ENCODE measurements at places on chromosomes 11 and 22.

GRCh38 chr11:74581954-74582547 is 10.3 kb upstream of the POLD3 start:
- DNase-seq: no peak

GRCh38 chr11:83124636-83125424 is 32.1 kb upstream of the PCF11 start:
- no peak for DNase-seq

DNA sequence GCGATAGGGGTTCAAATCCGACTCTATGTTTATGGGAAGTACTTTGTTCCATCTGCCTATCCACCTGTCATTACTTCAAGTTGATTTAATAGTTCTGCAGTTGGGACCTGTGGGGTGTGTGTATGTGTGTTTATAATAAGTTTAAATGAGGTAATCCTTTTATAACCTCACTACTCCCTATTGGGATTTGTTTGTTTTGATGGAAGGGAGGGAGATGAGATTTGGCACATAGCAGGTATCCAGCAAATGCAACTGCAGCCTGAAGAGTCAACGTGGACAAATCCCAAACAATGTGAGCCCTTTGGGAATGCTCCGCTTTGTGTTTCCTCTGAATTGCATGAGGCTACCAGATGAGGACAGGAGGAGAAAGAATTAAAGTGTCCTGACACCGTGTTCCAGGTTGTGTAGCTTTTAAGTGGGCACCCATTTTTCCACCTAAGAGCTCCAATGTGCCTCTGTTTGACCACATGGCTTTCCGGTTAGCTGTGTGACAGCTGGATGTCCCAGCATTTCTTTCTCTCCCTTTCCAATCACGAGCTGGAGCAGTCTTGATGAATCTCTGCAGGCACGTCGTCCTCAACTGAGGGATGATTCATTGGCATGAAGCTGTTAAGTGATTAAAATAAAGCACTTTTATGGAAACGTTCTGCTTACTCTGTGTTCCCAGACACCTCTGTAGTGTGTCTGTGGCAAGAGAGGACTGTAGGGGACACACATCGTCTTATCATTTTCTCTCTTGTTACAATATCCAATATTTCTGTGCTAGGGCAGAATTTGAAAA is 610.7 kb downstream of the NTM start:
- DNase-seq: no peak

DNA sequence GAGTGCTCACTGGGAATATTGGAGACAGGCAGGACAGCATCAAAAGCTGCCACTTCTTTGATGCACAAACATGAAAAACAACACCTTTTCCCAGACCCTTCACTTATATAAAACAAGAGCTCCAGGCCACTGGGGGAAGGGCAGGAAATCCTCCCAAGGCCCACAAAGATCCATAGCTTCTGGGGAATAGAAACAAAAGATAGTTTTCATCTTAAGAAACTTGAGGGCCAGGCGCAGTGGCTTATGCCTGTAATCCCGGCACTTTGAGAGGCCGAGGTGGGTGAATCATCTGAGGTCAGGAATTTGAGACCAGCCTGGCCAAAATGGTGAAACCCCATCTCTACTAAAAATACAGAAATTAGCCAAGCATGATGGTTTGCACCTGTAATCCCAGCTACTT is 15.3 kb downstream of the RTL6 start:
- no peak for DNase-seq

- DNase-seq: peak; percentile 33
Observed at GRCh38 chr11:132312161-132312560, 941.7 kb downstream of the NTM start.

DNA sequence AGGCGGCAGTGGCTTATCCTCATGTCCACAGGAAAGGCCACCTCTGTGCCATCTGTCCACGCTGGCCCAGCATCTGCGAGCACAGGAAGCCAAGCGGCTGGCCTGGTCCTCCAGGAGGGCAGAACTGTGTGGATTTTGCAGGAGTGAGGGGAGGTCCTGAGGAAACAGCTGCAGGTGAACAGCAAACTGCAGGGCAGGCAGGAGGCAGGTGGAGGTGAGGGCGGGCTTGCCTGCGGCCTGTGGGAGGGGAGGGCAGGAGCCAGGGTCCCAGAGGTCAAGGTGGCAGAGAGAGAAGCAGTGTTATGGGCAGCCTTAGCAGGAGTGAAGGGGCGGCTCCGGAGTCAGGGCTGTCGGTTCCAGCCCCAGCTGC is 369.7 kb downstream of the SHANK2 start:
- DNase-seq: no peak

DNA sequence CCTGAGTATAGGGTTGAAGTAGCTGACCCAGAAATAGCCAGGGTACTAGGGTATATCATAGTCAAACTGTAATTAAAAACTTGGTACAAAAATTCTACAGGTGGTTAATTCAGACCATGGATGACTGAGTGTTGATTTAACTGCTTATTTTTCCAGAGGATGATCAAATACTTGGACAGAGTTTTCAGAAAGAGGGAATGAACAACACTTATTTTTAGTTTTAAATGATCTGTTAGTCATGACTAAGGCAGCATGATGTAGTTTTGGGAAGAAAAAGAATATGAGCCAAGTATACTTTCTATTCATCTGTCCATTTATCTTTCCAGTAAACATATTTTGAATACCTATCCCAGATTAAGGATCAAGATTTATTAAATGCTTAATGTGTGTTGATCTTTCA is 19.8 kb upstream of the CCDC89 start:
- DNase-seq: no peak

- no peak for DNase-seq
Observed at GRCh38 chr11:12512826-12513395, 135.5 kb downstream of the PARVA start.

GRCh38 chr11:118142081-118142480 is 10.5 kb downstream of the SCN4B start:
- no peak for DNase-seq

DNA sequence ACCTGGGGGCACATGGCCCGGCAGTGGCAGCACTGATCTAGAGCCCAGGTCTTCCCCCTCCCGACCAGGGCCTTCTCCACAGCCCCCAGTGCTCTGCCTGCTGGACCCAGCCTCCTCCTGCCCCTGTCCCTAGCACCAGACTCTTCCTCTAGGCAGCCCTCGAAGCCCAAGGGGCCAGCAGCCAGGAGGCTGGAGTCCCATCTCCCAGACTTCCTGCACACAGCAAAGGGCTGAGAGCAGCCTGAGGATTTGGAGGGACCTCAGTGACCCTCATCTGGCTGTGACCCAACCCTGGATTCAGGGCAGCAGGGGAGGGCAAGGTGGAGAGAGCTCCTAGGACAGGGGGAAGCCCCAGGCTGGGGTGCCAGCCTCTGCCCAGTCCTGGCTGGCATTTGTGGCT is 3.0 kb downstream of the RHOD start:
- DNase-seq: no peak

- DNase-seq: no peak
Observed at GRCh38 chr11:134714021-134714656, 302.1 kb upstream of the B3GAT1 start.

DNA sequence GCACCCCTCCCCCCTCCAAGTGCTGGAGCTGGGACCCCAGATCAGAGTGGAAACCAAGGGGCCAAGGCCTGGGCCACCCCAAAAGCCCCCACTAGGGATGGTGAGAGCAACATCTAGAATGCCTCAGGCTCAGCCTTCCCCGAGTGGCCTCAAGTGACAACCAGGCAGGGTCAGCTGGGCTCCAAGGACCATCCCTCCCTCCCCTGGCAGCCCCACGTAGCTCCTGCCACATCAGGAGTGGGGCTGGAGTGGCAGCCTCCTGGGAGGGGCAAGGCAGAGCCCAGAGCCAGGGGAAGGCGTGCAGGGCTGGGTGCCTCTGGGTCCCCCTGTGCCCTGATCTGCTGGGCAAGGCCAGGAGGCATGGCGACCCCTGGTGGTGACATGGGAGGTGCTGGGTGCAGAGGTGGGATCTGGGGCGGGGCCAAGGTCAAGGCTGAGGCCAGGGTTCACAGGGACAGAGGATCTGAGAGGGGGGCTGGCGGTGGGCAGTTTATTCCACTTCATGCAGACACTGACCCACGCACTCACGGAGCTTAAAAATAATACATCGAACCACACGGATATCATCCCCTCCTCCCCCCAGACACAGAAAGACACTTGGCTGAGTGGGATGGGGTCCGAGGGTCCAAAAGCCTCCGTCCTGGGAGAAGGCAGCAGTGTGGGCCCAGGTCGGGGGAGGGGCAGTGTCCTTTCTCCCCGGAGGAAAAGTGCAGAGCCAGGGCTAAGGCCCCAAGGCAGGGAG is 15.8 kb upstream of the EHD1 start:
- no peak for DNase-seq

DNA sequence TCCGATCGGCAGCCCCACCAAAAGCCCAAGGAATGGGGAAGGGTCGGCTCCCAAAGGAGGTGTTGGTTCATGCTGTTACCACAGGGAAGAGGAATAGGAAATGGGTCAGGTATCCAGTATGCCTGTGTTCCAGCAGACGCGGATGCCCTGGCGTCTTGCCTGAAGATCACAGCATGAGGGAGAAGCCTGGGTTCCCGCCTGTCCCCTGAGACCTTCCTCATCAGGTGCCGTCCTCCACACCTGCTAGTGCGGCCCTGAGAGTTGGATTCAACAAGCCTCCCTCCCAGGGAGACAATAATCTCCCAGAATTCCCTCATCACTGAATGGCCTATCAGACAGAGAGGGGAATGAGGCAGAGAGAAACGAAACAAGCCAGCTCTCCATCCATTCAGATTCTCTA is 92.2 kb downstream of the SPATA19 start:
- no peak for DNase-seq

- peak; percentile 25 for DNase-seq
Observed at GRCh38 chr11:17846852-17847453, 112.4 kb downstream of the KCNC1 start.

GRCh38 chr22:28938286-28938833 is 55.0 kb downstream of the ZNRF3 start:
- no peak for DNase-seq

- no peak for DNase-seq
Observed at GRCh38 chr11:656866-657265, 19.8 kb downstream of the DRD4 start.

GRCh38 chr22:36323182-36323854 is 64.4 kb downstream of the MYH9 start:
- no peak for DNase-seq

DNA sequence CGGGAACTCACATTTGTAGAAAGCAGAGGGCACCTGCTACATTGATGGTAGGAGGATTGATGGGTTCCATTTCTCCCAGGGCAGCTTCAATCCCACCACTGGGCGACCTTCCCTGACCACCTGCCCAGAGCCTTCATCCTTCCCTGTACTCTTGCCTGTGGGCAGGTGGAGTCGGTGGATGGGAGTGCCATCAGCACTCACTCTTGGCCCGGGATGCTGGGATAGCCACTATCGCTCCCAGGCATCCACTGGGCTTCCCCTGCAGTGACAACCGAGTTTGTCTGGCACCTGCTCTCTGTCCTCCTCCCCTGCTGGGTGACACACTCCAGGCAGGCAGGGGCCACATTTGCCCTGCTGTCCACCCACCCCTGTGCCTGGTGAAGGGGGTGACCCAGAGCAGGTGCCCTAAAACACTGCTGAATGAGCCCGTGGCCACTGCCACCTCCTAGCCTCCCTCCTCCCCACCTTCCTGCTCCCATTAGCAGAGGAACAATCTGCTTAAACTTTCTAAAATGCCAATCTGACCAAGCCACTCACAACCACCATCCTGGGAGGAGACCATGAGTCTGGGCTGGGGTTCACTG is 604.7 kb downstream of the TBC1D22A start:
- no peak for DNase-seq

GRCh38 chr11:111532365-111532709 is 8.2 kb upstream of the LAYN start:
- DNase-seq: no peak

GRCh38 chr22:44500599-44500998 is 2.6 kb upstream of the RTL6 start:
- no peak for DNase-seq

DNA sequence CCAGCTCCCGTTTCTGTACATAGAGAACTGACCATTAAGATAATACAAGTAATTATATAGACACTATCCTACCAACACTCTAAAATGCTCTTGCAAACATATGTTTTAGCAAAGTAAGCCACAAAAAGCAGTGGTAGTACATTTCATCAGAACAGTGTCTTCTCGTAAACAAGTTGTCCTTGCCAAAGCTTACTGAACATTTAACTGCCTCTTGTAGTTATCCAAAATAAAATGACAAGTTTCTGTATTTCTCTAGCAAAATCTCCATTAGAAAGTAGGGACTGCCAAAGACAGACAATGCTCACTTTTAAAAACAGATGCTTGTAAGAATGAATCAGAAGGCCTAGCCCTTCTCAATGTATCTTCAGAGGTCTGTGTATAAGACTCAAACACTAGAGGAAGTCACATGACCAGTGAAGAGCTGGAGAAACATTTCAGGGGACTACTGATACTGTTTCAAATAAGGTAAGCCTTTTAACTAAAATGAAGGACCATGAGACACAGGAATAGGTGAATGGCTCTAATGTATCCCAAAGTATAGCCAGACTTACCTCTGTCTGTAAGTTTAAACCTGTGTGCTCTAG is 7.8 kb upstream of the ZC3H12C start:
- no peak for DNase-seq

GRCh38 chr11:27208846-27209245 is 154.2 kb downstream of the CCDC34 start:
- DNase-seq: no peak

DNA sequence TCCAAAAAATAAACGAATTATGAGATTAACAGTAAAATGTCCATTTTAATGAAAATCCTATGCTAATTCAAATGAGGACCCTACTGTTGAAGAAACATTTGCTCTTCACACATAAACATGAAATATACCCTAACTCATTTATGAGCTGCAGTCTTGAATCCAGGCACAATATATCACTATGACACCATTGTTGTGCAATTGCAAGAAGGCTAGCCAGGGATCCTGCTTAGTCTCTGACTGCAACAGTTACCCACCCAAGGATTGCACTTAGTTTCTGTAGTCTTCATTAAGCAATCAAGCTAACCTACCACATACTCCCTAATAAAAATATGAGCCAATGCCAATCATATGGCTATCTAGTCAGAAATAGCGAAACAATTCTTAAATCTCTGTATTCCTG is 981.0 kb upstream of the FAT3 start:
- DNase-seq: no peak

DNA sequence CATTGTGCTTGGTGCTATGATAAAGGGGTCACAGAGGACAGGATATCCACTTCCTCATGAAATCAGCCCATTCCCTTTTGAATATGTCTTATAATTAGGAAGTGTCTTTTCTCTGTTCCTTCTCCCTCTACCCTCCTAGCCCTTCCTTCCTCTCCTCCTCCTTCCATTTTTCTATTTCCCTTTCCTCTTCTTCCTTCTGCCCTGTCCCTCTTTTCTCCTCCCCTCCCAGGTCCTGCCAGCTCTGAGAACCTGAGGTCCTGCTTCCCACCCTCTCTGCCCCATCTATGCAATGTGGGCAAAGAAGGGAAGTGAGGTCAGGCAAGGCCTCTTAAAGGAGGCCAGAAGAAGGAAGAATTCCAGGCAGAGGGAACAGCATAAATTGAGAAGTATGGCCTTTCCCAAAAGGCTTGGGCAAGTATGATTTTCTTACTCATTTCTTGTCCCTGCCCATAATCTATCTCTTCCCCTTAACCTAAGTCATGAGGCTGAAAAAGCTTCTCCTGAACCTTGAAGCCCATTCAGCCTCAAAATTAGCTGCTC is 7.7 kb upstream of the UBASH3B start:
- no peak for DNase-seq

- no peak for DNase-seq
Observed at GRCh38 chr11:105829084-105829483, 193.0 kb downstream of the MSANTD4 start.

All from retinal pigment epithelial cell (primary cell).